Cardiac muscle cell (in vitro differentiated cells and primary cell): ENCODE measurements at places on chromosomes 5 and 9.
A peak's percentile ranks its signal among the peaks of the same experiment; 100 is the strongest.

DNA sequence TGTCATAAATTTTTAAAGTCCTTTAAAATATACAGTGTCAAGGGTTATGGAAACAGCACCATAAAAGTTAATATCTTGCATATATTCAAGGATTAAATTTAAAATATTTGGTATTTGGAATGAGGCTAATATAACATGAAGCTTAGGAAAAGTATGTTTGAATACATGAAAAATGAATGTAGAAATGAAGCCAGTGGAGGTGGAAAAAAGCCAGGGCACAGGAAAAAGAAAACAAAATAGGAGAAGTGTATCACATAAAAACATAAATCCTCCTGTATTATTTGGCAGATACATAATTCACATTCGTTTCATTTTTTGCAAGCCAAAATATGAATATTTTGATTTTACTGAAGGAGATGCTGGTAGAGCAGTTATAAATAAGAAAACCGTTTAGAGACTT lies 587.0 kb upstream of the ZNF608 start:
- DNase-seq = no peak

DNA sequence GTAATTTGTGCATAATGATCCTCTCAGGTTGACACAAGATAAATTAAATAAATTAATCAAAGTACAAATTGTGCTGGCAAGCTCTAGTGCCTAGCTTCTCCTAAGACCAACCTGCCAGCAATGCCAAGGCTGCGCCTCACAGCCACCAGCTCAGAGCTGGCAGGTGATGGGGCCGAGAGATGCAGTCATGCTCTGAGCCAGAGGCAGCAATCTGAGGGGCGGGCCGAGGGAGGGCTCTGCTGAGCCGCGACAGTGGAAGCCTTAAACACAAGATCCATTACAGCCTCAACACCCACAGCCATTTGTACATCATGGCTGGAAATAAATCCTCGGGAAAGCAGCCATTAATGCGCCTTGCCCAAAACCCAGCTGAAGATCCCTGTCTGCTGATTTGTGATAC lies 20.3 kb downstream of the MED27 start:
- DNase-seq = no peak

DNA sequence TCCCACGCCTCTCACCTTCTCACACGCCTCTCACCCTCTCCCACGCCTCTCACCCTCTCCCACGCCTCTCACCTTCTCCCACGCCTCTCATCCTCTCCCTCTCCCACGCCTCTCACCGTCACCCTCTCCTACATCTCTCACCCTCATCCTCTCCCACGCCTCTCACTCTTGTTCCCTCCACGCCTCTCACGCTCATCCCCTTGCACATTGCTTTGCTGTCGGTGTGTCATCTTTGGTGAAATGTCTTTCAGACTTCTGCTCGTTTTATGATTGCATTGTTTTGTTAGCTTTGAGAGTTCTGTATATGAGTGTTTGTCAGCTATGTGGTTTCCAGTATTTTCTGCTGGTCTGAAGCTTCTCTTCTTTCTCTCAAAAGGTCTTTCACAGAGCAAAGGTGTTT lies 102.7 kb downstream of the EHMT1 start:
- no peak for DNase-seq

GRCh38 chr5:10876006-10876744 lies 115.1 kb upstream of the DAP start:
- DNase-seq = no peak

DNA sequence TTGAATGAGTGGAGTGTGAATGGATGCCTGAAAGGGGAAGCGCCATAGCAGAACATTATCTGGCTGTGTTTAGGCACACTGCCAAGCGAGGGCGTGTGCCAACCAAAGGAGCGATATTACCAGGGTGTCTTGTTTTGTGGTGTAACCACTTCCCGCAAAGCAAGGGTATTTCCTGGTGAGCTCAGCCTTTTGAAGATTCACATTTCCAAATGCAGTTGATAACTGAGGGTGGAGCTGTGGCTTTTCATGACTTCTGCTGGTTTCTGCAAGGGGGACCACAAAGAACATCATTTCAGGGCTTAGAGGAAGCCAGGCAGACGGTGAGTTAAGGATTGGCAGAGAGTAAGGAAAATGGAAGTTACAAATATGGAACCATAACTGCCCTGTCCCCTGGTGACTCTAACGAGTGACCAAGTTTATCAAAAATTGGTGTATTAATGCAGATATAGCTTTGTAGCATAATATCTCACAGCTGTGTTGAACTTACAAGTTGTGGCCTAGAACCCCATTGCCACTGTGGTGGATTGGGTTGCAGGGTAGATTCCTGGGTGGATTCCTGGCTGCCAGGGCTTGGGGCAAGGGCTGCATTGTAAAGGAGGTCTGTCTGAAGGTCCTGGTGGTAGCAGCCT lies 71.4 kb downstream of the RALGPS1 start:
- DNase-seq = peak; percentile 90

DNA sequence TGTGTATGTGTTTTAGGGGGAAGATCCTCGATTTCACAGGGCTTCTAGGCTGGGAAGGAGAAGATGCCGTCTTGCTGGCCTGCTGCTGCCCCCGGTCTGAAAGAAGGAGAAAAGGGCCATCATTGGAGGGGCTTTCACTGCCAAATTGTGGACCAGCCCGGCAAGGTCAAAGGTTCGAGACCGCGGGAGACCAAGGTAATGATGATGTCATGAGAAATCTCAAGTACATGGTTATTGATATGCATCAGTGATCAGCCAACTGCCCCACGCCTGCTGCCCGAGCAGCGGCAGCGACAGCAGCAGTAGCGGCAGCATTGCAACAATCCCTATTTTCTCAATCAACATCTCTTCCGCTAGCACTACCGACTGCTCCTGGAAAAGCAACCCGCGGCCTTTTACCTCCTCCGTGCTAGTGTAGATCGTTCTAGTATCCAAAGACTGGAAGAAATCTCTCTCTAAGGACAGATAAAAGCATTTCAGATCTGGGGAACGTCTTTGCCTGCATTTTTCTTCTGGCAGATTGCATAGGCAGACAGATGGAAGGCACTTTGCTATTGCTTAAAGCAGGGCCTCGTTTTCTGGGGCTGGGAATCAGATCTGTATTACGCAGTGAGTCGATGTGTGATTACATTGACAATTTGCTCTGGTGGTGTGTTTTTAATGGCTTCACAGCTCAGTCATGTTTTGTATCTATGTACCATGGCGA lies 215.3 kb downstream of the MEF2C start:
- DNase-seq = no peak
